ENCODE measurements at places on chromosomes 2 and 18.
A peak's percentile ranks its signal among the peaks of the same experiment; 100 is the strongest.

- no peak for DNase-seq
Observed at GRCh38 chr2:206515580-206515979, 72.2 kb downstream of the ADAM23 start.

GRCh38 chr18:74617486-74617885, 19.8 kb downstream of the ZNF407 start:
- DNase-seq, result peak; percentile 73

GRCh38 chr2:218216336-218216673, 684 bp upstream of the ARPC2 start:
- DNase-seq, result no peak

GRCh38 chr2:71157124-71157793, 26.8 kb downstream of the MPHOSPH10 start:
- peak; percentile 54 for DNase-seq

GRCh38 chr2:173033084-173033483, 42.6 kb upstream of the MAP3K20 start:
- DNase-seq, result no peak

DNA sequence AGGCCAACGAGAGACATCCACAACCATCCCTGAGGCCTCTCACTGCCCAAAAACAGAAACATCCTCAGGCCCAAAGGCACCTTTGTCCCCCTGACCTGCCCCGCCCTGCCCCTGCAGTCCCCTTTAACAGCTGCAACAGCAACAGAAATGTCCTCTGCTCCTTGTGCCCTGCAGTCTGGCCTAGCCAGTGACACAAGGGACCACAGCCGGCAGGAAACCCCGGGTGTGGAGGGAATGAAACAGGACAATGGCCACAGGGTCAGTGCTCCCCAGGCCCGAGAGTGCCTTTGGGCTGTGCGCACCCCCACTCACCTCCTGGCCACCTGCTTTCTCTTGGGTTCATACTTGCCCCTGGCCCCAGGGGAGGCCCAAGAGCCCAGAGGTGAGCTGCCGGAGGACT, 35.6 kb downstream of the SNED1 start:
- DNase-seq, result no peak

DNA sequence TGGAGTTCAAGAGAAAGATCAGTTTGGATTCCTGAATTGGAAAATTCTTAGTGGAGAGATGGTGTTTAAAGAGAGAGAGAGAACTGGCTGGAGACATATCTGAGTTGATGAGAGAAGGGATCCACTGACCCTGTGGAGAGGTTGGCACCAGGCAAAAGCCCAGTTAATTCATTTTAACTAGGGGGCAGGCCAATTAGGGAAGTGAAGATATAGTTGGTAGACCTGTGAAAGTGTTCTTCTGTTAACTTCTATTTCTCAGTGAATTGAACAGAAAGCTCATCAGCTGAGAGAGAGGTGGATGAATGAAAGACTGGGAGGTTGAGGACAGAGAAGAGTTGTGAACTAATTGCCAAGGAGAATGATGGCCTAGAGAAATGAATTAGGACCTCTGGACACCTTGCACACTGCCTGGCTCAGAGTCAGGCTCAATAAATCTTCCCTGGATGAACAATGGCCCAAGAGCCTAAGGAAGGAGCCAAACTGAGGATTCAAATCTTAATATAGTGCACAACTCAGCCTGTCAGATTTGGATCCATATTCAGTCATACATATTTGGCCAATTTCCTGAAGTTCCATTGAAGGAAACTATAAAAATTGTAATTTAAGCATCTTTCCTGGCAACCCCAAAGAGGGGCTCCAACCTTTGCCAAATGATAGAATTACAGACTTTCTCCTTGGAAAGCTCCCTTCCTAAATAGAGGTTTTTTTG, 82.2 kb upstream of the RMDN2 start:
- DNase-seq, result no peak

DNA sequence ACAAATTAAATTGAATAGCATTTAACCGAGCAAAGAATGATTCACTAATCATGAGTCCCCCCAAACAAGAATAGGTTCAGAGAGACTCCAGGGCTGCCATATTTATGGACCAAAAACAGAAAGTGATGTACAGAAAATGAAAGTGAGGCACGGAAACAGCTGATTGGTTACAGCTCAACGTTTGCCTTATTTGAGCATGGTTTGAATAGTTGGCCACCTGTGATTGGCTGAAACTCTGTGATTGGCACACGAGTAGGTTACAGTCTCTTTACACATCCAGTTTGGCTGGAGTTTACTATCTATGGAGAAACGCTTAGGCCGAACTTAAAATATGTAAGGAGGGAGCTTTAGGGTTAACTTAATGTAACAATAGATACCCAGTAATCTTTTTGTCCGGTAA, 27.0 kb upstream of the DPYSL5 start:
- DNase-seq, result no peak

DNA sequence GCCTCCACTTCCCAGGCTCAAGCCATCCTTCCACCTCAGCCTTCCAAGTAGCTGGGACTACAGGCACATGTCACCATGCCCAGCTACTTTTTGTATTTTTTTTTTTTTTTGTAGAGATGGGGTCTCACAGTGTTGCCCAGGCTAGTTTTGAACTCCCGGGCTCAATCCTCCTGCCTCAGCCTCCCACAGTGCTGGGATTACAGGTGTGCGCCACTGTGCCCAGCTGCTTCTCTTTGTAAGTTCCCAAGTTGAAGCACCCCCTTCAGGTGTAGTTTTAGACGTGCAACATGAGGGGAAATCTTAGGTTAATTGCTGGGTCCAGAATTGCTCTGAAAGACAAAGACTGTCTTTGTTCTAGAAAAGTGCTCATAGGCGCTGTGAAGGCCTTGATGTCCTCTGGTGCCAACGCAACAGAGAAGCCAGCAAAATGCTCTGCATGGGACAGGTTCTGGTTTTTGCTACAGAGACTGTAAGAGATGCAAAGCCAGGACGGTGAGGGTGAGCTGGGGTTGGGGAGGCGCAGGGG, 46.6 kb downstream of the RRM2 start:
- no peak for DNase-seq

DNA sequence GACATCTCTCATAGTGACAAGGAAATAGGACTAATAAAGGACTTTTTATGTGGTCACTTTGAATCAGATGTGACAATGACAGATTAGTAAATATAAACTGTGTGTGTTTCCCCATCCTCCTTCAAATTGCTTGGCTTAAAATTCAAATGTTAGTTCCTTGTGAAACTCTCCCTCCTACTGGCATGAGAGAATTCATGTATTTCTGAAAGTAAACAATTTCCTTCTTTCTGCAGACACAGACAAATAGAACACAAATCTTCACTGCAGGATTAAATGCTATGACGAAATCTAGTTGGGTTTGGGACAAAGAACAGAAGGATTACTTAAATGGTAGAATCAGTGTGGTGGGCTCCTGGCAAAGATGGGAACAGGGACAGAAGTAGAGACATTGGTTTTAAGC, 328.7 kb upstream of the FAM98A start:
- no peak for DNase-seq

DNA sequence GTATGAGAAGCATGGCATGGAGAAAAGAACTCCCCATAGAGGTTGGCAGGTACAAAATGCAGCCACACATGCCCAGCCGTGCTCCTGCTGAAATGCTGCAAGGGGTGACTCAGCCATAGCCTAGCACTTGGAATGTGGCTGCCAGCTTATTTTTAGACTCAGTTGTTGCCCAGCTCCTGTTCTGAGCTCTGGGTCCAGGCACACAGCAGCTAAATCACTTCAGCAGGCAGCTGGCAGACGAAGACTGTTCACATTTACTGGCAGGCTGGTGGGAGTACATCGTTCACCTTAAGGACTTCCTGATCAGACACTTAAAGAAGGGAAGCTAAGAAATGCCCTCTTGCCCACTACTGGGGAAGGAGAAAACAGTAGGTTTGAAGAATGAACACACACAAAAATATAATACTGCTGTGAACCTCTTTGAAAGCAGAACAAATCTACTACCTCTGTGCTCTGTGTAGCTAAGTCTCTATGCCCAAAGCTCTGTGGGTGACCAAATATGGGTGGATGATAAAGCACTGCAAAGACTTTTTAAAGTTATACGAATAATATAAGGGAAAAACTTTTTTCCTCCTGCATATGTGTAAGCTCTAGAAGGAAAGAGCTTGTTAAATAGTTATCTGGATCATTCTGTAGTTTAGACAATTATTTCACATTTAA, 146.1 kb downstream of the LNPK start:
- DNase-seq, result no peak

- DNase-seq, result peak; percentile 16
Observed at GRCh38 chr18:27298214-27298804, 113.2 kb upstream of the CHST9 start.

- DNase-seq, result peak; percentile 39
Observed at GRCh38 chr2:177242121-177242987, 22.2 kb downstream of the NFE2L2 start.

- no peak for DNase-seq
Observed at GRCh38 chr2:37506407-37507050, 162.1 kb downstream of the QPCT start.

DNA sequence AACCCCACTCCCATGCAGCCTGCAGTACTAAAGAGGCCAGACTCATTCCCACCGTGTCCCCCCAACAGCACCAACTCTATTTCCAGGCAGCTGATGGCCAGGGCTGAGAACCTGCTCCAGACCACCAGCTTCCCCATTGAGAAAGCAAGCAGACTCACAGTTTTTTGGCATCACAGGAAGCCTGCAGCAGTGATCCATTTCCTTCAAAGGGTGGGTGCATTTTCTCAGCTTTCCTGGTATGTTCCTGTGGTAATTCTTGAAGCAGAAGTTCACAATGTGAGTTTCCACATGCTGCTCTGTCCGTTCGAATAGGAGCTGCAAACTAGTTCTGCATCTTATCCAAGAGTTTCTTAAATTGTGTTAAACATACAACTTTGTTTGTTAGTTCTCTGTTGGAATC, 1249.6 kb upstream of the FAM98A start:
- DNase-seq, result no peak

DNA sequence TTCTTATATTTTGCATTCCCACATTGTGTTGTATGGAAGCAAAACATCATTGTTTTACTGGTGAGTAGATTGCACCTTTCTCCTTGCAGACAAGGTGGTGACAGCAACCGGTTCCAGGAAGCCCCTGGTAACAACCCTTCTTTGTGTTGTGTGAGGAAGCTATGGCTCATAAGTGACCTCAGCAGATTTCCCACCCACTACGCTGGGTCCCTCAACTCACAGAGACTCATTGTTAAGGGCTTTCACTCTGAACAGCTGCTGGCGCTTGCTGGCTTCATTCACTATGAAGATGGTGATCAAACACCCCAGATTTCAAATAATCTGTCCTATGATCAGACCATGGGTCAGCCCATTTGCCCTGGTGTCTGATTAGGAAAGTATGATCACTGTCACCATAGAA, 53.4 kb downstream of the WIPF1 start:
- no peak for DNase-seq

GRCh38 chr2:30022444-30023071, 101.2 kb upstream of the ALK start:
- DNase-seq, result no peak

- DNase-seq, result no peak
Observed at GRCh38 chr18:76547296-76547695, 52.3 kb upstream of the ZNF516 start.

DNA sequence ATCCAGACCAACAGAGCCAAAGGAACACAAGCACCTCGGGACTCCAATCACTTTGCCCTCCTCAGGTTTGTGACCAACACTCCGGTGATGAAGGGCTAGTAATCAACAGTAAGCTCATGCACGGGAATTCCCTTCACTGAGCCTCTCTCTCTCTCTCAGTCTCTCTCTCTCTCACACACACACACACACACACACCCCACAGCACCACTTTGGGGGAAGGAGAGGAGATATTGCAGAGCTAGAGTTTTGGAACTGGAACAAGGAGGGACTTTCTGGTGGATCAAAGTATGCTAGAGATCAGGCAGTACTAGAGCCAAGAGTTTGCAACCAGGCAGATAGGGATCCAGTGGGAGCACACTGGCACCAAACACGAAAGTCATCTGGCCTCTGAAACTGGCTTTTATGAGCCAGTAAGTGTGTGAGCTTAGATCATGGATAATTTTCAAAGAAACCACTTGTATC, 98.7 kb downstream of the ANKRD44 start:
- DNase-seq, result no peak

DNA sequence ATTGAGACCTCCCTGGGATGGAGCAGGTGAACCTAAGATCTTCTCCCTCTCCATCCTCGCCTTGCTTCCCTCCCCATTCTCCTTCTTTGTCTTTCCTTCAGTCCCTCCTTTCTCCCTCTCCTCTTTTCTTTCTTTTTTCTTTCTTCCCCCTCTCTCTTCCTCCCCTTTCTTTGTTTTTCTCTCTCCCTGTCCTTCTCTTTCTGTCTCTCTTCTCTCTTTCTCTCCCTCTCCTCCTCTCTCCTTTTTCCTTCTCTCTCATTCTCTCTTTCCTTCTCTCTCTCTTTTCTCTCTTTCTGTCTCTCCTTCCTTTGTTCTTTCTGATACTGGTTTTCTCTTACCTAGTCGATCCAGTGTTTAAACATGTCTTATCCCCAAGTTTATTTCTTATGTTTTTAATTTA, 10.7 kb downstream of the MREG start:
- no peak for DNase-seq

DNA sequence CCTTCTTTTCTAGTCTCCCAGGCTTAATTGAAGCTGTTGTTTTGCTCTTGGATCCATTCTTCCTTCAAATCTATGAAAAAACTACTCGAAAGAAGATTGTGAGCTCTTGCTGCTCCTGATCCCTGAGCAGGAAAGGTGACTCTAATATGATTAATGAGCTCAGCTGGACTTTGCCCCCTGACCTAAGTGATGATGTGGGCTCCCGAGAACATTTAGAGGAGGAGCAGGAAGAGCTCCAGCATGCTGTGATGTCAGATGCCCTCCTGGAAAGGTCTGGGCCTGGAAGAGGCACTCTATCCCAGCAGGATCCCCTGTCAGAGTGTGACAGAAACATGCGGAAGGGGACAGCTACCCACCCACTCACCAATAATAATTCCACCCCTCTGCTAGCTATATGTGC, 117.9 kb upstream of the PELI1 start:
- no peak for DNase-seq

GRCh38 chr2:25032094-25032493, 9.8 kb upstream of the EFR3B start:
- no peak for DNase-seq

DNA sequence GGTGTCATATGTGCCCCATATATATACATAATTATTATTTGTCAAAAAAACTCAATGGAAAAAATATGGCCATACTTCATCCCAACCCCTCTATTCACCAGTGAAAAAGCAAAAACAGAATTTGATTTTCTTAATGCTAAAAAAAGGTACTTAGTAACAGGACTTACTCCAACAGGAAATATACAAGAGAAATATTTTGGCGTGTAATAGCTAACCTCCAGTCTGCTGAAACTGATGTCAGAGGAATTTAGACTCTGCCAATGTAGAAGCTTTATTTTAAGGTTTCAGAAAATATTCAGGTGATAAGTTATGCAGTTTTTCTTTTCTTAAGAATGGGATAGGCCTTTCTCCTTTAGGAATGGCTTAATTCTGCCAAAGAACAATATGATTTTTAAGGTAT, 72.6 kb downstream of the TMEFF2 start:
- DNase-seq, result no peak
